COLO829 (cell line): ENCODE measurements at places on chromosomes 12 and 14.

DNA sequence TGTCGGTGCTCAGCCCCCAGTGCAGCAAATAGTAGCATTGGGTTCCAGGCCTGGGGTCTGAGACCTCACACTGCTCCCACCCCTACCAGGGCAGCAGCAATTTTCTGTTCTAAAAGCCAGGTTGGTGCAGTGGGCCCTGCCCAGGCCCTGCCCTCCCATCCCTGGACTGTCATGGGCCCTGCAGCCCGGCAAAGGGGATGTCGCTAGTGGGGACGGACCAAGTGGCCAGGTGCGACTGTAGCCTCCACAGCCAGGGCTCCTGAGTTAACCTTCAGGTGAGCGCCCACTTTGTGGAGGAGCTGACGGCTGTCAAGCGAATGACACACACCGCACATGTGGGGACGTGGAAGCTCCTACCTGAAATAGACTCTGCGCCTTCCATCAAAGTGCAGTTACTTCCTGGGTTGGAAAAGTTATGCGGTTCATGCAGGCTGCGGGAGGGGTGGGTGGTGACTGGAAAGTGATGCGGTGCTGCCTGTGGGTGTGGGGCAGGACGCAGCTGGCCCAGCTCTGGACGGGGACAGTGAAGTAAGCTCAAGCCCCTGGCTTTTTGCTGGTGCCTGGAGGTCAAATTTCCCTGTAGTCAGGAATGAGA lies 1.5 kb downstream of the INF2 start:
- DNase-seq = no peak

- no peak for DNase-seq
These were observed 3.9 kb upstream of the MEG3 start for GRCh38 chr14:100822013-100822412.

DNA sequence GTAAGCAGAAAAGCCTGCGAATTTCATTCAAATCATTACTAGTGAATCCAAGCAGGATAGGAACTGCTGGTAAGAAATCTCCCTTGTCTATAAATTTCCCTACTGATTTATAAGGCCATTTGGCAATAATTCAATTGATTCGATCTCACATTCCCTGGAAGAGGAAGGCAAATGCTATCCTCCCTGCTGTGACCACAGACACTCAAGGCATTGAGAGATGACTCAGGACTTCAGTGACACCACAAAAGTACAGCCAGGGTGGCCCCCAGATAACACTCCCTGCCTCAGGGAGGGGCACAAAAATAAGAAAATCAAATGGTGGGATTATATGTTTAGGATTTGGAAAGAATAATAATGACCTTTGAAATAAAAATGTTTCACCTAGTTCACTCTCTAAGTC lies 162.7 kb downstream of the GRIP1 start:
- DNase-seq = no peak

DNA sequence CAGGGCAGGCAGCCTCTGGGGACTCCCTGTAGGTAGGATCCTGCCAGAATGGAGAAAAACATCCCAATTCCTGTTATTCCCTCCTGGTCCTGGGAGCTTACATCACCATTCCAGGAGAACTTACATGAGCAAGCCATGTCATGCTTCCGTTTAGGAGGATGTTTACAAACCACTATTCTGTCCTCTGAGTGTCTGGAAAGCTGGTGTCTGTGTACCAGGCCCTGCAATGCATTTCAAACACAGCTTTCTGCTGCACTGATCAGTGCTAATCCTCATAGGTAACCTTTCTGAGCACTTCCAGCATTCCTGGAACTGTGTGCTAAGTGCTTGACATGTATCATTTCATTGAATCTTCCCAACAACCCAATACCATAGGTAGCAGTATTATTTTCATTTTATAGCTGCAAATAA lies 19.8 kb upstream of the MAP1LC3B2 start:
- no peak for DNase-seq

GRCh38 chr14:34436960-34437728 lies 24.9 kb downstream of the SPTSSA start:
- DNase-seq = no peak

DNA sequence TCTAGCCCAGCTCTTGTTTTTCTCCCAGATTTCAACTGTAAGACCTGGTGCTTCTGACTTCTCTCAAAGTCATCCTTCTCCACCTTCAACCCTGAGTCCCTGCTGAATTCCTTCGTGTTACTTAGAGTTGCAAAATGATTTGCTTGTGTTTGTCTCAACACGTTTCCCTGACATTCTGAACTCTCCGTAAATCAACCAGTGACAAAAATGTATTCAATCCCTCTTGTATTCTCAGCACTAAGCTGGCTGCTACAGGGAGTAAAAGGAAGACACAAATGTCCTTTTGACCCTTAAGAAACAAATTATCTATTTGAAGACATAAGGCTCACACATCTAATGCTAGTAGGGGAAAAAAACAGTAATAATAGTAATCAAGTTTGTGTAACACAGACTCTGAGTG lies 514.0 kb upstream of the TMPO start:
- DNase-seq = no peak

GRCh38 chr12:104280717-104281458 lies 22.7 kb upstream of the EID3 start:
- peak; percentile 63 for DNase-seq

- DNase-seq = no peak
These were observed 125.5 kb downstream of the NT5DC3 start for GRCh38 chr12:103715494-103715893.

- no peak for DNase-seq
These were observed at the start of gene TNFAIP2 for GRCh38 chr14:103122947-103123633. Gene TNFAIP2, plus strand, starts transcription at chr14:103123461. Its CDS starts 2,997 bp downstream, at chr14:103126458.

GRCh38 chr14:87386524-87386923 lies 606.5 kb downstream of the GALC start:
- no peak for DNase-seq

GRCh38 chr12:65891219-65891618 lies 66.9 kb downstream of the HMGA2 start:
- no peak for DNase-seq

DNA sequence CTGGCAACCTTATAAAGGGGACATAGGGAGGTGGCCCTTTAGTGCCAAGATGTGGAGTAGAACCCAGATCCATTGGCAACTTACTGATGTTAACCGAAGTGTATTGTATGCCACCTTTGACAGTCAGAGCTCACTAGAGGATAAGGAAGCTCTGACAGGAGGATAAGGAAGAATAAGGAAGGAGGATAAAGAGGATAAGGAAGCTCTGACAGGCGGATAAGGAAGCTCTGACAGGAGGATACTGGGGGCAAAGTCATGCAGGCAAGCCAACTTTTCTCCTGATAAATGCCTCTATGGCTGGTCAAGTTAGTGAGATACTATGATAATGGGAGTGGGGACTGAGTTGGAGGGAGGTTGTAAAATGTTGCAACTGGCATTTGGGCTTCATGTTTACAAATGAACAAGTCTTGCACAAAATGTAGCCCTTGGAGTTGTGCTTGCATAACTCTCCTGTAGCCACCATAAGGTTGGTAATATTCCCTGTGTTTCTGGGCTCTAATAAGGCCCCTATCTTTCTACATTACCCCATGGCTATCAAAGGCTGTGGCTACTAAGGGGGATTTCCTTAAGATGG lies 17.7 kb upstream of the DHRS2 start:
- DNase-seq = no peak

DNA sequence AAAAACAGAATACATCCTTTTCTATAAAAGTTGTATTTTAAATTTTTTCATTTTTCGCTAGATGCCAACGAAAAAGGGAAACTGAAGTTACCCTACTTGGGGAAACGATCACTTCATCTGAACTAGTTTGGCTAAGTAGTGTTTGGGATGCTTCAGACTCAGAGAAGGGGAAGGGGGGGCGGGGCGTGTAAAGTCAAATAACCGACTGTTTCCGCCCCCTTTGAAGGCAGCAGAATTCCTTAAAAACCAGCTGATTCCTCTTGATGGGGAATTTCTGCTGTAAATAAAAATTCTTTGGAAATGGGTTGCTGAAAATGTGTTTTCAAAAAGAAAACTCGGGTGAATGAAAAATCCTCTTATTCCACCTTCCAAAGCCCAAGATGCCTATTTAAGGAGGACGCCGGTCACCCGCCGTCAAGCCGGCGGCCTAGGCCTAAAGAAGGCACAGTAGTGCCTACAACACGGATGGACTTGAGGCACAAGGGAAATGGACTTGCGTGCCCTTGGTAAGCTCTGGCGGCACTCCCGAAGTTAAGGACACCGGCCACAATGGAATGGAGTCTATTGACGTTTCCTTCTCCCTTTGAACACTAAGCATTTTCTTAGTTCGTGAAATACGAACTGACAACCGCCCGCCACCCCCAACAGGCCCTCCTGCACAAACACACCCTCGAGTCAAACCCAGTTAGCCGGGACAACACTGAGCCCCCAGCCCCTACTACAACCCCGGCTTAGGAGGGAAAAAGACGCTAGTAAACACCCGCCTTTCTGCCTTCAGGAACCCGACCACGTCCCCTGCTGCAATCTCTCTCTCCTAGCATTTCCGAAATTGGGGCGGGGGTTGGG lies 1.9 kb downstream of the ATXN2 start:
- peak; percentile 53 for DNase-seq

DNA sequence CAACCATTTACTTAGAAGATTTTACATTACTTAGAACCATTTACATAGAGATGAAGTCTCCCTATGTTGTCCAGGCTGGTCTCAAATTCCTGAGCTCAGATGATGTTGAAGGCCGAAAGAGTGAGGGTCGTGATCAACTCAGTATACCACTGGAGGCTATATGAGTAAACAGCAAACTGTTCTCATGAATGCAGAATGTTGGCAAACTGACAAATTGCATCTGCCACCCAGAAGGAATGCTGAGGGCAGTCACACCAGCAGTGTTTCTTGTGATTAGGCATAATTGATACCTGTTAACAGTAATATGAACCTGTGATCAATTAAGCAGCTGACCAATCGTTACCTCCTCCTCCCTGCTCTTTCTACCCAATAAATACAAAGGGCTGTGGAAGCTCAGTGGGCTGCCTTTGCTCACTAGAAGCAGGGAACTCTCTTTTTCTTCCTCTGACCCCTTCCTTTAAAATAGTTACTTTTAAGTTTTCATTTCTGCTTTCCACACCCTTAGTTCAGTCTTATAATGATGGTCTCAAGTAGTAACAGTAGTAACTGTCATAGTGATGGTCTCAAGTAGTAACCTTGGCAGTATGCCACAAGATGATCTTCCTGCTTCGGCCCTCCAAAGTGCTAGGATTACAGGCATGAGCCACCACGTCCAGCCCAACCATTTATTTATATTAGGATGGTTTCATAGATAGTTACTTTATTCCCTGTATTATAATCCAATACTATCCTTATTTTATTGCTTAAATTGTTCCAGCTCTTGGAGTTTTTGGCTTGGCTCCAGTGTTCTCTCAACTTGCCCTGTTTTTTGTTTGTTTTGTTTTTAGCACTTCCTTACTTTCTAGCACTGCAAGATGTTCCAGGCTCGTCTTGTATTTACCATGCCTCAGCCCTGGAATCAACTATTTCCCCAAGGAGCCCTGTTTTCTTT lies 25.8 kb downstream of the LIMA1 start:
- DNase-seq = no peak

DNA sequence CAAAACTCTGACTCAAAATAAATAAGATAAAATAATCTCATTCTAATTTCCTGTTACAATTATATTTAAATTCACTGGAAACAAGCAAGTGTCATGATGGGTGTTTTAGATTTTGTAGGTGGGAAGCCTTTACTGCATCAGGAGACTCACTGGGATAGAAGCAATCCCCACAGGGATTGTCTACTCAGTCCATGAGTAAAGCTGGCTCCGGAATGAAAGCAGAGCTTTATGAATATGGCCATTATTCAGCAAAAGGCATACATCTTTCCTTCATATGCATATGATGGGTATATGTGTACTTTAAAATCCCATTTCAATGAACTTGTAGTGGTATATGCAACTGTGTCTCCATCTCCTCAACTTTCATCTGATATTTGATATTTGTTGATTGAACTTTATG lies 25.4 kb upstream of the PPM1H start:
- peak; percentile 20 for DNase-seq

DNA sequence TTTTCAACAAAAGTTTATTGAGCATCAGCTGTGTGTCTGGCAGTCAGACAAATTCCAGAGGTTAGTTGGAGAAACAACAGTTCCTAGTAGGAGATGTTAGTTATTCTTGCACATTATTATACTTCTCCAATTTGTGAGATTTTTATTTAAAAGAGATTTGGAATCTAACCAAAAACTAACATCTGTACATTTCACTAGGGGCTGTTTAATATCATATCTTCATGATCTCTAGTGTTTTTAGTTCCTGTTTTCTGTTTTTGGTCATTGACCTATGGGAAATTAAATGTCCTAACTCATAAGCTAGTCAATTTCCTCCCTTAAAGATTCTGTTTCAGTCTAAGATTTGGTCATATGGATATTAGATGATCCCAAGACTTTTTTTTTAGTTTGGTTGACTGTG lies 34.1 kb upstream of the KLHDC2 start:
- DNase-seq = no peak

DNA sequence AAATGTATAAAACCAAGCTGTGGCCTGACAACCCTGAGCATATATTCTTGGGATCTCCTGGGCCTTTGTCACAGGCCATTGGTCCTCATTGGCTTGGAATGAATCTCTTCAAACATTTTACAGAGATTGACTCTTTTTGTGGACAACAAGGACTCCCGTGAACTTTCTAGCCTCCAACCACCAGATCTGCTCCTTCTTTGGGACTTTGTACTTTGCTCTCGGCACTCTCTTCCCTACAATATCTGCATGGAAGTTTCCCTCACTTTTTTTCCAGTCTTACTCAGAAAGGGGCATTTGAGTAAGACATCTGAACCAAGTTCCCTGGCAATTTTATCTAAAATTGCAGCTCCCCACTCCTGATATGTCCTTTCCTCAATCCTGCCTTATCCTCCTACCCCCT lies 158.8 kb downstream of the PHLDA1 start:
- no peak for DNase-seq

DNA sequence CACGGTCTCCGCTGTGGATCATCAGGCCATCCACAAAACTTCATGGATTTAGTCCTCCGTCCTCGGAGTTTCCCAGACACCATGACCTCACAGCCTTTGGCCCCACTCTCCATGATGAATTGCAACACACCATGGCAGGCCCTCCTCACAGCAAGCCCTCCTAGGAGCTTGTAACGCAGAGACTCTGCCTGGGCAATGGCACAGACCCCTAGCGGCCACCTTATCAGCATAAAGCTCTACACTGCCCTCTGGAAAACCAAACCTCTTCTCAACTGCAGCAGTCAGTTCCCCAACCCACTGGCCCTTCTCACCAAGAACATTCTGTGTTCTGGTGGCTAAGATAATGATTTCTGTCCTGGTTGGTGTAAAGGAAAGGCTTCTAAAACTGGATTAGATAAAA lies 238.4 kb upstream of the USP15 start:
- no peak for DNase-seq

DNA sequence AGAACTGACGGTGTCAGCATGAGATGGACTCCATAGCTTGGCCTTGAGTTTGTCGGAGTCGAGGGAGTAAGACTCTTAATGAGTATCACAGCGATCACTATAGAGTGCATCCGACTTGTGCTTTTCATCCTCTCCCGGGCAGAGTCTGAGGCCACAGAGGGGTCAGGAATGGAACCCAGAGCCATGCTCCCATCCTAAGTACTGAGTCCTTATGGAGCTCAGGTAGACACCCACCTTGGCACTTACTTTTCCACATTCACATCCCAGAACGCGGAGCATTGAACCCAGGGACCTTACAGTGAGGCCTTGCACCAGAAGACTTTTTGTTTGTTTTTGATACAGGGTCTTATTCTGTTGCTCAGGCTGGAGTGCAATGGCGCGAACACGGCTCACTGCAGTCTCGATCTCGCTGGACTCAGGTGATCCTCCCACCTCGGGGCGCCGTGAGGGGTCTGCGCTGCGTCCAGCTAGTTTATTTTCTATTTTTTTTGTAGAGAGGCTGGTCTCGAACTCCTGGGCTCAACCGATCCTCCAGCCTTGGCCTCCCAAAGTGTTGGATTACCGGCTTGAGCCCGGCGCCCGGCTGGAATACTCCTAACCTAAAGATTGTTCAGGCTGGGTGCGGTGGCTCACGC lies 719 bp upstream of the SRSF9 start:
- DNase-seq = peak; percentile 36
